HFFc6 (cell line): ENCODE measurements at places on chromosomes 2 and 18.

GRCh38 chr2:44789971-44790721 is 151.4 kb upstream of the SIX3 start:
- no peak for DNase-seq

- DNase-seq = no peak
Observed at GRCh38 chr2:25265802-25266201, 75.9 kb downstream of the DNMT3A start.

DNA sequence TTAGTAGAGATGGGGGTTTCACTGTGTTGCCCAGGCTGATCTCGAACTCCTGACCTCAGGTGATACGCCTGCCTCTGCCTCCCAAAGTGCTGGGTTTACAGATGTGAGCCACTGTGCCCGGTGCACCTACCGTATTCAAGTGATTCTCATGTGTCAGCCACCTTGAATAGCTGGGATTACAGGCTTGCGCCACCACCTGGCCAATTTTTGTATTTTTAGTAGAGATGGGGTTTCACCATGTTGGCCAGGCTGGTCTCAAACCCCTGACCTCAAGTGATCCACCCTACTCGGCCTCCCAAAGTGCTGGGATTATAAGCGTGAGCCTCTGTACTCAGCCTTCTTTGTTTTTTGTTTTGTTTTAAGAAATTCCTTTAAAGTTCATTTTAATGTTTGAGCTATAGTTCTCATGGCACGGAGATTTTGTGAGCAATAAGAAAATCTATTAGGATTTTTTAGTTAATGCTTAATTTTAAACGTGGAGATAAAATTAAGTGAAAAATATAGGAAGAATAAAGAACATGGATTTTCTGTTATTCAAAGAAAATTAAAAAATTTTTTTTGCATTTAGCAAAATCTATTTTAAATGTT is 242.6 kb downstream of the PHLPP1 start:
- DNase-seq = peak; percentile 35

GRCh38 chr2:115214050-115214449 is 771.6 kb downstream of the DPP10 start:
- DNase-seq = no peak

DNA sequence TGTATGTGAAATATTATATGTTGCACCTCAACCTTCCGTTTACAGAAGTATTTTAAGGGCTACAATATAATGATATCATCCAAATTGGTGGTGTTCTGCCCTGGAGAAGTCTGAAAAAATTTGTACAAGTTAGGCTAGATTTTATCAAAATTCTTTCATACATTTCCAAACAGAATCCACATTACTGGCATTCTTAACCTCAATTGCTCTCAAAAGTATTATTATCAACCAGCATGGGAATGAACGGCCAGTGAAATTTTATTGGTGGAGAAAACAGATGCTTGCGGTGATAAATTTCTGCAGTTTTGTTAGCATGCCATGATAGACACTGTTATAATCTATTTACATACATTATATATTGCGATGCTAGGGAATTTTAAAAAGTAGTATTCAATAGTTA is 88.3 kb upstream of the TFPI start:
- DNase-seq = peak; percentile 35

GRCh38 chr18:24799176-24799575 is 338.7 kb downstream of the HRH4 start:
- no peak for DNase-seq

GRCh38 chr2:1678609-1679008 is 65.7 kb downstream of the PXDN start:
- no peak for DNase-seq

GRCh38 chr2:9050122-9050809 is 46.8 kb upstream of the MBOAT2 start:
- DNase-seq = no peak

GRCh38 chr2:229474125-229474524 is 203.0 kb upstream of the PID1 start:
- no peak for DNase-seq

DNA sequence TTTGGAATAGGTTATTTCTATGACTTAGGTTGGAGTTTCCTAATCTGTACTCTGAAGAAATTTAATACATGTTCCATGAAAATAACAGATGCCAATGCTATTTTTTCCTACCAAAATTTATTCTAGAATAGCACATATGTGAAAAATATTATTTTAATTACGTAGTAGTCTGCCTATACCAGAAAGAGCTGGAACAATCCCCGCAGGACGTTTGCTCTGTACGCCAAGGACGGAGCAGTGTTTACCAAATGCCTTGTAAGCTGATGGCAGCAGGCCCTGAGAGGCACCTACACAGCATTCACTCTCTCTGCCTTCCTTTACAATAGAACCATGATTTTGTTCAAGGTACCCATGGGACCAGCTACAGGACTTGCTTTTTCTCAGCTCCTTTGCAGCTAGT is 16.8 kb upstream of the SLC1A4 start:
- no peak for DNase-seq

DNA sequence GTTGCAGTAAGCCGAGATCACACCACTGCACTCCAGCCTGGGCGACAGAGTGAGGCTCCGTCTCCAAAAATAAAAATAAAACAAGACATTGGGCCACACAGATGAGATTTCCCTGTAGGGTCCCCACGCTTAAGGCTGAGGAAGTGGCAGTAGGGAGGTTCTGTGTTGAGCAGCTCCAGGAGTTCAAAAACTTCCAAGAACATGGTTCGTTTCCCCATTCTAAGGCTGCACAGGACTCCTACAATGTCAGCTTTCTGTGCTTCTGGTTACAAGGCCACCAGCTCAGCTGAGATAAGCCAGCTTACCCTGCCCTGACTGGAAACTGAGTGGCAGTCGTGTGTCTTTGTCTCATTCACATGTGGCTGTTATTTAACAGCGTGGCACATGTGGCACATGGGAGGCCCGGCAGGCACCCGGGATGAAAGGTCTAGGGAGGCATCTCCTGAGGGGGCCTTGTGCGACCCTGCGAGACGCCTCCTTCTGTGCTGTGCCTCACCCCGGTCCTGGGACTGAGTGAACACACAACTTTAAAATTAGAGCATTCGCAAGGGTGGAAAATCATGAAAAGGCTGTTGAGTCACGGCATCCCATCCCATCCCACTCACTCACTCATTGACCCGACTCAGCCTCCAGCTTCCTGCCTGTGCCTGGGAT is 7.7 kb downstream of the ITGB1BP1 start:
- no peak for DNase-seq

DNA sequence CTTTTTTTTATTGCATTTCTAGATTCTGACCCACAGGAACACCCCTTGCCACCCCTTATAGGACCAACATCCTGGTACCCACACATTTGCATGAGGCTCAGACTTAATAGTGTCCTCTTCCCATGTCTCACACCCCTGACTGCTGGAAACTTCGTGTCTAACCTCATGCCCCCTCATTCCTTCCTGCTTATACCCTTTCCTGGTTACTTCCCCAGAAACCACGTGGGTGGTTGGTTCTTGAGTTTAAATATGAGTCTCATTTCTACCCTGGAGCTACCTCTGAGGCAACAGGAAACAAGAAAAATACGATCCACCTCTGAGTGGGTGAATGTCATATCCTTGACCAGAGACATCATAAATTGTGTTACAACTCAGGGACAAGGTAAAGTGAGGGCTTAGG is 1.6 kb downstream of the TNP1 start:
- DNase-seq = no peak

GRCh38 chr2:232120911-232121310 is 159.4 kb downstream of the DIS3L2 start:
- no peak for DNase-seq

- no peak for DNase-seq
Observed at GRCh38 chr18:59072727-59073421, 66.8 kb upstream of the SEC11C start.

DNA sequence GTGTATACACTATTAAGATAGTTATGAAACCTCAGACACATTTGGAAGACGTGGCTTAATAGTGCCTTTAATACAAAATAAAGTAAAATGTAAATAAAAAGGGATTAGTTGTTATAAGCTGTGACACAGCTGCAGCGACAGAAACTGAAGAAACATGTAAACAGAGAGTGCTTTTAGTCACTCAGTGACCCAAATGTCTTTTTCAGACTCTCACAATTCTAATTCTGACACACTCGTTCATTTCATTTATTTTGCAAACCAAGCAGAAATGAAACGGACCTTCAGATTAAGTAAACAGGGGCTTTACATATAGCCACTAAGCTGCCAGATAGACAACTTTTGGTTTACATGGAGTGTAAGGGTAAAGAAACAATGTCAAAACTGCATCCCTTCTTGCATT is 181.0 kb upstream of the ETAA1 start:
- no peak for DNase-seq

DNA sequence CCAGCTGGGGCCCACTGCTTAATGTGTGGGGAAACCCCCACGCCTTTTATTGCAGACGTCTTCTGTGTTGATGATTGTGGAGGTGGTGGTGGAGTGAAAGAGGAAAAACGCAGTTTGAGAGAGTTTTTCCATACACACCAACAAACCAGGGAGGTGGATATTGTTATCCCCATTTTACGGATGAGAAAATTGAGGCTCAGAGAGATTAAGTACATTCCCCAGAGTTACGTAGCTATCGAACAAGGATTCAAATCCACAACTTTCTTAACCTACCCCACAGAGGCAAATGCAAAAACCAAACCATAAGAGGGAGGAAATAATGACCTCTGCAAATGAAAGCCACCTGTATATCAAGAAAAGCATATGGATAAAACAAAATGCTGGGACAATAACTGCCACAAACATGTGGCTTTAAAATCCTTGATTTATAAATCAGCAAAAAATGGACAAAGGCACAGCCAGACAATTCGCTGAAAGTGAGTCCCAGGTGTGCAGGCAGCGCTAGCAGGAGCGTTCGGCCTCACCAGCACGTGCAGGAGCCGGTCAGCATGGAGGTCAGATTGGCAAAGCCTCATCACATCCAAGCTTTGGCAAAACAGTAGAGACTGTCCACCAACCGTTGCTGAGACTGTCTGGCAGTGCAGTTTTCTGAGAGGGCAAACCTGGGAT is 12.6 kb upstream of the RAB17 start:
- no peak for DNase-seq

GRCh38 chr2:197908990-197909776 is 104.8 kb downstream of the PLCL1 start:
- peak; percentile 82 for DNase-seq

- no peak for DNase-seq
Observed at GRCh38 chr2:179579800-179580199, 281.6 kb downstream of the ZNF385B start.

- peak; percentile 80 for DNase-seq
Observed at GRCh38 chr2:117958186-117958585, 55.7 kb downstream of the CCDC93 start.

DNA sequence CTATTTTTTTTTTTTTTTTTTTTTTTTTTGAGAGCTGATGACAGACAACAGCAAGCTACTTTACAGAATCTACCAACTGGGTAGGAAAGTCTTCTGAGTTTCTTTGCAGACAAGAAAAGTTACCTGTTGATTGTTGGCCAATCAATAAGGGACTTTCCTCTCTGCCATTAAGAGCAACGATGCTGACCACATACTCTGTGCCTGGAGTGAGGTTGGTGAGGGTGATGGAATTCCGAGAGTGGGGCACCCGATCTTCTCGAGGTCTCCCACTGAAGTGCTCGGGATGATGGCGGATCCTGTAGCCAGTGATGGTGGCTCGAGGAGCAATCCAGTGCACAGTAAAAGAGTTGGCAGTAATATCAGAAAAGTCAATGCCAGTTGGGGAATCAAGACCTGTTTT is 49.3 kb downstream of the FN1 start:
- no peak for DNase-seq

DNA sequence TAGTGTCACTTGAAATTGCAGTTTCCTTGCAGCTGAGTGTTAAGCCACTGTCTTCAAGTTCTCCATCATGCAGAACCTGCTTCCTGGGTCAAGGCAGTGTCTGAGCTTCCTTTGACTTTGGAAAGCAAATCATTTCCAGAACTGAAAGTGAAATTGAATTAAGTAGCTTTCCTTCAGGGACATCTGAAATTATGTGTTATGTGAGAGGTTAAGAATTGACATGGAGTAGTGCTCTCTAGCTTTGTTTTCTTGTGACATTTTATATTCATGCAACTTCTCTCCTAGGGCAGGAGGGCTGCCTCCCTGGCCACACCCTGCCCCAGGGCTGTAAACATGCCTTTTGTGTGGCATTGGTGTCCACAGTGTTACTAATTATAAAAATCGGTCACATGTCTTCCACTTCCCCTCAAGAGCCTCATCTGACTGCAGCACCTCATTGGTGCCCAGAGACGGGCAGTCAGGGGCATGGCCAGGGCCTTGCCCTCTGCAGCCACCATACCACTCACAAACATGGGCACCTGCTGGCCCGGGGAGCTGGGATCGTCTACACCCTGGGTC is 14.4 kb downstream of the RAB12 start:
- DNase-seq = no peak

- no peak for DNase-seq
Observed at GRCh38 chr2:239871481-239872435, 153.4 kb downstream of the NDUFA10 start.

DNA sequence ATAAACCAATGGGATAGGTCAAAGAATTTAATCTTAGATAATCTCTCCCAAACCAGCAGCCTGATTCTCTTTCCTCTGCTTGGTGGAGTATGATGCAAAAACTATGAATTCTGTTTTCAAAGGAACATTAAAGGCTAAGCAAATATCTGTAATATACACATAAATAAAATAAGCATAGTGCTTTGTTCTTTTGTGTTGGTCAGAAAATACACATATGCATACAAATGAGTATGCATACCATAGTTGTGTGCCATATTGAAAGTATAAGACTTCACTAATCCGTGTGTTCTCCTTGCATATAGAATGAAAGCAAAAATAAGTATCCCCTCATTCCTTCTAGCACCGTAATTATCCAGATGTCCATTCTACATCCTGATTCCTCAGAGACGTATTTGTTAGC is 1949.7 kb upstream of the CELF4 start:
- no peak for DNase-seq

- DNase-seq = peak; percentile 46
Observed at GRCh38 chr18:57561728-57562423, 24.6 kb downstream of the FECH start.

DNA sequence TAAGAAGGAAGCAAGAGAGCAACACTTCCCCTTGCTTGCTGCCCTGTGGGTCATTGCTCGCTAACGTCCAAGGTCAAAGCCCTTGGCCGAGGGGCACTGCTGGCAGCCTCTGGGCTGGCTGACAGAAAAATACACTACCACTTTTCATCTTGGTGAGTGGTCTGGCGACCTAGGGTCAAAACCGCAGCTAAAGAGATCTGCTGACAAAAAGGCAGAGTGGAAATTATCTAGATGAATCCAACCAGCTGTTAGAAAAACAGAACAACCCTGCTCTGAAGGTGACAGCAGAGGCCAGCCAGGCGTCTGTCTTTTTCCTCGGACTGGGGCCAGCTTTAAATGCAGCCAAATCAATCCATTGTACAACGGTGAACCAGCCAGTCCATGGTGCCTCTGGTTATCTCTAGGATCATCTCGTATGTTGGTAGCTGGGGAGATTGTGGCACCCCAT is 92.6 kb downstream of the CD8B2 start:
- no peak for DNase-seq
